Vagina (tissue), 2 donors: ENCODE measurements at places on chromosomes 5 and 9. TPM values are rescaled to one million over a fixed set of nuclear protein-coding genes. Genes with fewer than 3 reads are reported as not detected.

SPINK13 gene
- total RNA-seq, result not detected

- no peak for DNase-seq
These were observed 87.5 kb downstream of the TRIM32 start for GRCh38 chr9:116774421-116775180.

DNA sequence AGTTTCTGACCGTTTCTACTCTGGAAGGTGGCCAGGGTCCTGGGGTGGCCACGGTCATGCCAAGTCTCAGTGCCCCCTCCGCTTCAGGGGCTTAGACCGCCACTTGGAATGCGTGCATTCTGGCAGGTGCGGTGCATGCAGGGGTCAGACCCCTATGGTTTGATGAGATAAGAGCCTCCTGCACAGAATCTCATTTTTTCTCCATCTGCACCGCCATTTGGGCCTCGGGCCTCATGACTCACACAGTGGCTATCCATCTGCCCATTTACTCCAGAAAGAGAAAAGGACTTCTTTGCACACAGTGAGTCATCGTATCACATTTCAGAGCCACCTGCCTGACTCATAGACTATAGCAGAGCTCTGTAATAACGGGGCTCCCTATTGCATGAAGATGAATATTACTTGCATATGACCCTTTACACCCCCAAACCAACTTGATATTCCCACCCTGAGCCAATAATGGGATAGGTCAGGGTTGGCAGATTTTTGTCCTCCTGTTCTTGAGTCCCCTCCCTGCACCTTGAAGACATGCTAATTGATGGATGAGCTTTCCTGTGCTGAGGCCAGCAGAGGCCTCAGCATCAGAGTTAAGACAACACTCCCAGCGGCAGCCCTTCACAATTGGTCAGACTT lies 157.4 kb downstream of the NR3C1 start:
- DNase-seq, result no peak

DNA sequence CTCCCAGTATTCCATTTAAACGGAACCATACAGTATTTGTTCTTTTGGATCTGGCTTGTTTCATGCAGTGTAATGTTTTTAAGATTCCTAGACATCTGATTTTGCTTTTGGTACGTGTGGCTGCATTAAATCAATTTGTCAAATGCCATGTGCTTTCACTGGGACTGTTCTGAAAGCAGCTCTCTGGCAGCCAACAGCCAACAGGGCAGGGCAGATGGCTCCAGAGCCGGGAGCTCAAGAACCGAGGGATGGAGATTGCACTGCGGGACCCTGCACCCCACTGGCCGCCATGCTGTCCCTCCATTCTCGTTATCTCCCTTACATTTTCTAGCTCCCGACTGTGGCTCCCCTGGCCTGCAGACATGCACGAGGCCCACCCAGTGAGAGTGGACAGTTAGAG lies 33.4 kb upstream of the AIF1L start:
- DNase-seq, result no peak

DNA sequence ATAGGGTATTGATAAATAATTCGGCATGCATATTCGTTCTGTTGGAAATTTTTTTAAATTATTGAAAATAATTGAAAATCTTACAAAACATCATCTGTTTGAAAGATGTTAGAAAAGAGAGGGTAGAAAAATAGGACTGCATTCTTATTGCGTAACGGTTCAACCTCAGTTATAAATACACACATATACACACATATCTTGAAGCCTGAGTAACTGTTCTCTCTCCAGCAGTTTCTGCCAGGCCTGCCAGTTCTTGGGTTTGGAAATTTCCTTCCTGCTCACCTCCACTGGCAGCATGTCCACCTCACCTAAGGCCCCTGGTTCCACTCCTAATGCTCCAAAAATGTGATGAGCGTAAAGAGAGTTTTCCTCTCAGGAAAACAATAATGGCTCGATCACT lies 9.1 kb downstream of the SPATA31E1 start:
- DNase-seq, result no peak

GGTA1 gene
- total RNA-seq, result 18.4 TPM

DNA sequence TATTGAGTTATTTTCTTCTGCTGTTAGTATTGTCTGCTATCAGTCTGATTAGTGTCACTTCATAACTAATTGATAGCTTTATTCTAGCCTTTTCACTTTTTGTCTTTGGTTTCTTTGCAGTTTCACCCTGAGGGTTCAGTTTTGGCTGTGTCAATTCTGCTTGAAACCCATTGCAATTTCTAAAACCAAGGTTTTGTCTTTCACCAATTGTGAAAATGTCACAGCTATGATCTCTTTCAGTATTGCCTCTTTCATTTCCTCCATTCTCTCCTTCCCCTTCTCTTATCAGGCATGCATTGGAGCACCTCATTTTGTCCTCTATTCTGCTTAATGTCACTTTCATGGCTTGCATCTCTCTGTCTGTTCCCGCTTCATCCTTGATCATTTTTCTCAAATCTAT lies 248.1 kb downstream of the YTHDC2 start:
- no peak for DNase-seq

- no peak for DNase-seq
These were observed 47.5 kb upstream of the EGFLAM start for GRCh38 chr5:38210676-38211353.

SLC34A3 gene
- total RNA-seq, result not detected

GRCh38 chr5:137737349-137738131 lies 1.7 kb upstream of the KLHL3 start:
- DNase-seq, result no peak

CDC25C gene
- total RNA-seq, result 2.0 TPM

DNA sequence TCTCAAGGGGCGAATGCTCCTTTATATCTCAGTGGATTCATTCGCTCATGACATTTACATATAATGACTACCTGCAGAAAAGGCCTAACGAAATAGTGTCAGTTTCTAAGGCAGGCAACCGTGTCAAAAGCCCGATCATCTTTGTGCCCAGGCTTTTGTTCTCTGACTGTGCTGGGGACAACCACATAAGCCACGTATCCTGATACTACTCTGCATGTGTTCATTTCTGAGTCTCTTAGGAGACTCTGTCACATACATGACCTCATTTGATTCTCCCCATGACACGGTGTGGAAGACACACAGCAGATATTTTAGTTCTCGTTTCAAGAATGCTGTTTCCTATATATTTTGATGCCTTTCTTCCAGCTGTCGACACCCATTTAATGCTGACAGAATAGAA lies 598.5 kb downstream of the BNC2 start:
- DNase-seq, result no peak

- no peak for DNase-seq
These were observed 25.0 kb downstream of the ECM2 start for GRCh38 chr9:92510747-92511146.

- DNase-seq, result no peak
These were observed at the start of gene NACC2 for GRCh38 chr9:136095070-136096058. TSS of gene NACC2 (minus strand) at chr9:136095289. CDS start at chr9:136050521, 44,768 bp downstream.

- no peak for DNase-seq
These were observed 156.6 kb downstream of the SLF1 start for GRCh38 chr5:94775088-94775487.

GRCh38 chr5:170513856-170514525 lies 10.2 kb downstream of the KCNIP1 start:
- DNase-seq, result no peak

DNA sequence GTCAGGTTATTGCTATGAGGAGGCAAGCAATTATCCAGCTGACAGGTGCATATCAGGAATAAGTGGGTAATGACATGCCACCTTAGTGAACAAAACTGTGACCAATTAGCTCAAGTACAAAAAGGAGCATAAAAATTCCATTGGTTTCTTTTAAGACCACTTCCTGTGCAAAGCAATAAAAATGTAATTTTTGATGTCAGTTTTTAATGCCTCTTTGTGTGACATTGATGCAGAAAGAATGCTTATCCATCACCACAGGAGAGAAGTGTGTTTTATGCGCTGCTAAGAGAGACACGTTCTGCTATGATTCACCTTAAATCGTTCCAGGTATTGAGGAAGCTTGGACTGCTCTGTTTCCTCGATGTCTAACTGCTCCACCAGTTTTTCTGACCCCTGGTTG lies 96.7 kb downstream of the MRPS27 start:
- DNase-seq, result no peak

C9orf153 gene
- not detected for total RNA-seq
